ENCODE measurements at places on chromosomes 2 and 18.

GRCh38 chr18:2825613-2826175, 21.1 kb upstream of the EMILIN2 start:
- DNase-seq, result no peak

DNA sequence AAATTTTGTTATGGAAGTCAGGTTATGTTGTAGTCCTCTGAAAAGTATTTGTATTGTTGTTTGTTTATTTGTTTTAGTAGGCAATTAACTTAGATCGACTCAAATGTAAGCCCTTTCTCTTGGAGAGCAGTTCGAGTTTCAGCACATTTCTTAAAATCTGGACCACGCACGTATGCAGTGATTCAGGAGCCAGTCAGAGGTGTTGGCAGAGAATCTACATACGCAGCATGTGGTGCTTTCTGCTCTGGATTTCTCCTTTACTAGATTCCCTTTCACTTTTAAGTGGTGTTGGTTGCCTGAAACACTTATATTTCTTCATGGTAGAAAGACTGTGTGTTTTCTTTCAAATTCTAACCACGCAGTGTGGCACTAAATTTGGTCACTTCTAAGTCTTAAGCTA, 773.9 kb upstream of the LRATD1 start:
- DNase-seq, result no peak

- no peak for DNase-seq
Observed at GRCh38 chr2:1642993-1643619, 101.2 kb downstream of the PXDN start.

- DNase-seq, result peak; percentile 81
Observed at GRCh38 chr2:12341920-12342319, 374.8 kb upstream of the TRIB2 start.

DNA sequence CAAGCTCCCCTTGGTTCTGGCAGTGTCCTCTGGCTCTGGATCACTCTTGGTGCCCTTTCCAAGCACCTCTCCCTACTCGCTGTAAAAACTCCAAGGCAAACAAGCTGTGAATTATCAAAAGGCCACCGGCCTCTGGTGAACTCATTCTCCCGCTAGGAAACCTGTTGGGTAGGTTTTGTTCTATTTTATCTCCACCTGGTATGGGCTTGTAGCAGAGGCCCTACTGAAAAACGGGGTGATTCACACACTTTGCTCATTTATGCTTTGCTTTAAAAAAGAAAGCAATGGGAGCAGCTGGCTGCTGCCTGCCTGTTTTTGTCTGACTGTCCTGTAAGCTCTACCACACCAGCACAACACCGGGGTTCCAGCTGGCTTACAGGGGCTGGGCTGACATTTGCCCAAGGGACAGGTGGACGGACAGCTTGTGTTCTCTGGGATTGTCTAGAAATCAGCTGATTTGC, 56.8 kb downstream of the SH3BP4 start:
- peak; percentile 89 for DNase-seq

Measured in foreskin keratinocyte (primary cell).